Esophagus squamous epithelium (tissue), 5 donors: ENCODE measurements at places on chromosomes 6 and 20. TPM values are rescaled to one million over a fixed set of nuclear protein-coding genes. Genes with fewer than 3 reads are reported as not detected.

DNA sequence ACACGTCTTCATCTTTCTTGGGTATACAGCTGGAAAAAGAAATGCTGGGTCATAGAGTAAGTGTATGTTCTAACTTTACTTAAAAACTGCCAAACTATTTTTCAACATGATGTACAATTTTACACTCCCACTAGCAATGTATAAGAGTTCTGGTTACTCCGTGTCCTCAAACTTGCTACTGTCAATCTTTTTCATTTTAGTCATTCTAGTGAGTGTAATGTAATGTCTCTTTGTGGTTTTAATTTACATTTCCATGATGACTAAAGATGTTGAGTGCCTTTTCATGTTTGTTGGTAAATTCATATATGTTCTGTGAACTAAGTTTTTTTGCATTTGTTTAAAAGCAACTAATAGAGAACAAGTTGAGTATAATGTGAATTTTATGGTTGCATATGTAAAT, 43.9 kb downstream of the ATG5 start:
- no peak for DNase-seq

DNA sequence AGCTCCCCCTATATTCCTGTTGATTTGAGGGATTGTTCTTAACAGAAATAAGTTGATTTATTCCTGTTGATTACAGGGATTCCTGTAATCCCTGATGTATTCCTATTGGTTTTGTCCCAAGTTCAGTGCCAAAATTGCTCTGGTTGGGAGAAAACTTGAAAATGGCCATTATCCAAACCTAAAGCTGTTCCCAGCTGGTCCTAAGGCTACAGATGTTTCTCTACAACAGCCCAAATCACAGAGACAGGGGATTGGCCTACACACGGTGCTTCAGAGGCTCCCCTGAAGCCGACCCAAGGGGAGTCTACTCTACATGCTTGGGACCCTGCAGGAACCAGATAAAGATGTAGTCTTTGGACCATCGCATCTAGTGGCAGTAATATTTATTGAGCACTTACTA, 99.0 kb upstream of the AKAP12 start:
- DNase-seq = no peak

DNA sequence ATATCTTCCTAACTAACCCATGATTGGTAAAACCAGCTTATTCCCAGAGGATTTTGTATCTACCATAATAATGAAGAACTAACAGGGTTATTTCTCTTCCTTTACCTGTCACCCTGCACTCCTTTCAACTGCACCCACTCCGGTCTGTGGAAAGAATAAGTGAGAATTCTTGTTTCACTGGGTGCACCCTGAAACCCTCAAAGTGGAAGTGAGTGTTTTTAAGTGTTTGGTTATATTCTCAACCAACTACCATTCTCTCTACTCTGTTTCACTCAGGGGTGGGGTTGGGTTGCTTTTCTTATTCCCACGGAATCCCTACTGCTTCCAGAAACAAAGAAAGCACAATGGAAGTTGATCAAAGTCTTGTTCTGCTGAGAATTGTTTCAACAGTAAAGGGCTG, 42.6 kb upstream of the KHDRBS2 start:
- DNase-seq = no peak

DNA sequence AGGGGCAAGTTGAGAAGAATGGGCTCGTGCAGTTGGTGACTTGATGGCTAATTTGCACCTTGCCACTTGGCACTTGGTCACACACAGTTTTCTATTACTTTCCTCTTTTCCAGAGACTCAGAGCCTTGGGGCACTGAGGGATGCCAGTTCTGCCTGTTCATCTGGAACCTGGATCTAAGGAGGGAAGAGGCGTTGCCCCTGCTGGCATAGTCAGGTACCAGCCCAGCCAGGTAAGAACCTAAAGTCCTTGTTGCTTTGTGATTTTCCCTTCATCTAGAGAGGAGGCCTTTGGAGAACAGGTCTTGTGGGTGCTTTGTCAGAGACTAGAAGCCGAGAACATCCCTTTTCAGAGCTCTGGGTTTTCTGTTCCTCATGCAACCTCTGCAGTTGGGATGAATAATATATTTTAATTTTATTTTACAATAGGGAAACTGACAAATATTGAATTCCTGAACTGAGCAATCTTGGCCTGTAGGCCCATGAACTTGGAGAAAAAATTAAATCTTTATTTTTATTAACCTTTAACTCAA, 11.4 kb downstream of the SYTL3 start:
- no peak for DNase-seq

GRCh38 chr20:52828199-52828598, 144.0 kb upstream of the TSHZ2 start:
- no peak for DNase-seq

DNA sequence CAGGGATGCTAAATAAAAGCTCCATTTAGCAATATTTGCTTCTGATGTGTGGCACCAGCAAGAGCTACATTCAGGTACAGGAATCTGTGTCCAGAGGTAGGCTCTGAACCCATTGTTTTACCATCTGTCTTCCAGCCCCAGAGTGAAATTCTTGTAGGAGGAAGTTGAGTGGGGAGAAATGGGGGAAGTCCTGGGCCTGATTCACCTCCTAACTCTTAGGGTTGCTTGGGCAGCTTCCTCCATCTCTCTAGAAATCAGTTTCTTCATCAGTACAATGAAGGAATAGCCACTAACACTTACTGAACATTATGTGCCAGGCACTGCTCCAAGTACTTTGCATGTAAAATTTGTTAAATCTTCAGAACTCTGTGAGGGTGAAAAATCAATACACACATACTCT, 35.1 kb upstream of the TSPYL1 start:
- DNase-seq = no peak

DNA sequence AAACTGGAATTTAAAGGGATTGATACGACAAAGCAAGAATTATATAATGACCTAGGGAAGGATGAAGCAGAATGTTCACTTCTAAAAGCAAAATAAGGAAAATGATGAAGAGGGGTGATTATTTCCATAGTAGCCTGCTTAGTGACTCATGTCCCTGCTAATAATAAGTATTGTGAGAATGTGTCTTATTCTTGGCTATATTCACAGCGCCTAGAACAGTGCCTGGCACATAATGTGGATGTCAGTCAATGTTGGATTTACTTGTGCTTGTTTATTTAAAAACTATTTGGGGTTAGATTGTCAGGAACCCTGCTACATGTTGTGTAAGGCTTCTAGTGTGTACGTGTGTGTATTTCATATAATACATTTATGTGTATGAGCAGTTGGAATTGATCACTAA, 85.1 kb downstream of the ZFAND3 start:
- DNase-seq = no peak

- DNase-seq = no peak
Measured at GRCh38 chr6:122887941-122888340, 98.9 kb downstream of the SMPDL3A start.

GRCh38 chr6:133314947-133315346, 73.8 kb downstream of the EYA4 start:
- DNase-seq = no peak

DNA sequence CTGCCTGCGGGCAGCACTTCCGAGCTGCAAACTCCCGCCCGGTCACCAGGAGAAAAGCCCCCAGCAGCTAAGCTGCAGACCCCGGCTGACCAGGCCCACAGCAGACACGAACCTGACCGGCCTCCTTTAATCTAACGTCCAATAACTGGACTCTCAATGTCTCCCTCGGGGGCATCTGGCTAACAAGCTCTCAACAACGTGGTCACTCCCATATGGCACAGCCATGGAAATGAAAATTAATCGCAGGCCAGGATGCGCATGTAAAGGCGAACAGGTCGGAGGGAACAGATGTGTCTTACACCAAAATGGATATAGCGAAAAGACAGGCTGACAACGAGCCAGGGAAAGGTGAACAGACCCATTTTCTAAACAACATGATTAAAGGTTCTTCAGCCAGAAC, 44.4 kb upstream of the SMOC2 start:
- DNase-seq = no peak

DNA sequence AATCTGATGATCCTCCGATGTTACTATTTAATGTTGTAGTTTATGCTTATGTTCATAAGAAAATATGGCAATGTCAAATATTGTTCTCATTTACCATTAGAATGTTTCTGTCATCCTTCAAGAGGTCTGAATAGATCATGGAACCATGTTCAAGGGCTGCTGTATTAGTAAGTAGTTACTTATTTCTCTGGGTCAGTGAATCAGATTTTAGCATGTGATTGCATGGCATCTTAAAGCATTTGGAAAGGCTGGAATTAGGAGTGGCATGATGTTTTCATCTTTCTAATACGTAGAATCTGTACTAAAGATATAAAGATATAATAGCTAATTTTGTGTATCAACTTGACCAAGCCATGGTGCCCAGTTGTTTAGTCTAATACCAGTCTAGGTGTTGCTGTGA, 40.5 kb upstream of the NKX2-4 start:
- no peak for DNase-seq

DNA sequence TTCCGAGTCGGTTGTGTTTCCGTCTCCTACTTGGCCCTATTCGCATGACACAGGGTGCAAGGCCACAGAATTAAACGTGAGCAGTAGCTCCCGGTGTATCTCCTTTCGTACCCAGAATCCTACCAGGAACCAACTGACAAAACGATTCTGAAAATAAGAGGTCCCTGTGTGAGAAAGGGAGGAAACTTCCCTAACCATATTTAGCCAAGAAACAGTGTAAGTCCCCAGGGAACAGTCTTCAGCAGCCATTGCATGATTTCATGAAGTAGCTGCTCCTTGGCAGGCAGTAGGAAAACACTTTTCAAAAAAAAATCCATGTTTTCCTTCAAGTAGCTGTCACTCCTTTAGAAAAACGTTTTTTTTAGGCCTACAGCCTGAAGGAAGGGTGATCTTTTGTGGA, 46.9 kb downstream of the PDE10A start:
- DNase-seq = no peak

DNA sequence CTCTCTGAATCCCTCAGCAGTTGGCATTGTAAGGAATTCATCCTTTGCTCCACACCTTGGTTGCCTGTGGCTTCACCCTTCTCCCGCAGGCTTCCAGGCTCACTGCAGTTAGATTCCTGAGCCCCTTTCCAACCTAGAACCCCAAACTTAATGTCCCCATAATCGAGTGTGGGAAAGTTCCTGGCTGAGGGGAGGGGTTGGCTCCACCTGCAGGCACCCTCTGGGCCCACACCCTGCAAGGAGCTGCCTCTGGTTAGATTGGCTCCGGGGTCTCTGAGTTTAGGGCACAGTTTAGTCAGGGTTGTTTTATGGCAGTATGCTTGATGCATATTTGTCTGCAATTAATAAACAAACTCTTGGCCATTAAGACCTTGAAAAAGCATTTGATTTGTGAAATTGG, 63.4 kb downstream of the MTHFD1L start:
- no peak for DNase-seq

GRCh38 chr6:16205377-16206144, 32.8 kb upstream of the GMPR start:
- no peak for DNase-seq

DNA sequence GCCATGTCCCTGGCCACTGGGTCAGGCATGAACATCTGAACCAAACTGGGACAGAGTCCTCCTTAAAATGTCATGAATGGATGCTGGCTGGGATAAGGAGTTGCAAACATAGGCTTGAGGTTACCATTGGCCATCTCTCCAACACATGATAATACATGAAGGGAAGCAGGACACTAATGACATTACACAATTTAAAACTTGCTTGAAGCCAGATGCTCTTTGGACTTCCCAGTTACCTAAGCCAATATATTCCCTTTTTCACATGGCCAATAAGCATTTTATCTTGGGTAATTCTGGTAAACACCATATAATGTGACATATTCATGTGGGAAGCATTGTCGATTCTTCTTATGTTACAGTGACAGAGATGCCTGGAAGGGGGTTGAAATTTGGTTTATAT, 148.0 kb upstream of the PLN start:
- no peak for DNase-seq

DNA sequence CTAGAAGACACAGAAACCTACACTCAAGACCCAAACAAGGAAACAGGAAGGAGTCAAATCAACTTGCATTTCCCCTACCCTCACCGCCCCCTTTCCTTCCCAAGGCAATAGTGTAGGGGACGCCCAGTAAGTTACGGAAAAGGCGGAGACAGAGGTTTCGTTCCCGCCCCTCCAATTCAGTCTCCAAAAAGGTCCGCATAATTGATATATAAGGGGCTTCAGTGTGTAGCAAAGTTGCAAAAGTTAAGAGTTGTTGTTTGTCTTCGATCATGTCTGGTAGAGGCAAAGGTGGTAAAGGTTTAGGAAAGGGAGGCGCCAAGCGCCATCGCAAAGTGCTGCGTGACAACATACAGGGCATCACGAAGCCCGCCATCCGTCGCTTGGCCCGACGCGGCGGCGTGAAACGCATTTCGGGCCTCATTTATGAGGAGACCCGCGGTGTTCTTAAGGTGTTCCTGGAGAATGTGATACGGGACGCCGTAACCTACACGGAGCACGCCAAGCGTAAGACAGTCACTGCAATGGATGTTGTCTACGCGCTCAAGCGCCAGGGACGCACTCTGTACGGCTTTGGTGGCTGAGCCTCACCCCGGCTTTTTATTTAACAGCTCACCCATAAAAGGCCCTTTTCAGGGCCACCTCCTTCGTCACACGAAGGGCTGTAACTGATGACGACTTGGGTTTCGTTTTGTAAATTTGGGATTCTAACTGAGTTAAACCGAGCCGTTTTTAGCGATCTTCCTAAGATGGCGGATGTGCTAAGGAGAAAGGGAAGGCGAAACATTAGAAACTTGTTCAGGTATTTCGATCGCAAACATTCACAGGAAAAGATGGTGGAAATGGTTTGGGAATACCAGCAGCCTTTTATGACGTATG, 124.6 kb upstream of the BTN3A2 start:
- no peak for DNase-seq

- peak; percentile 23 for DNase-seq
Measured at GRCh38 chr6:13302751-13303667, 25.3 kb downstream of the TBC1D7 start.

- DNase-seq = no peak
Measured at GRCh38 chr6:116390581-116390980, 19.8 kb downstream of the DSE start.

The ME1 gene
- total RNA-seq = 21.4 TPM

The KIFC1 gene
- 9.6 TPM for total RNA-seq

The CNR1 gene
- 7.2 TPM for total RNA-seq

The OTOR gene
- total RNA-seq = not detected

The NKAIN4 gene
- total RNA-seq = not detected

The VGLL2 gene
- total RNA-seq = not detected

The PARD6B gene
- 5.3 TPM for total RNA-seq

The TBXT gene
- not detected for total RNA-seq

The LZTS3 gene
- total RNA-seq = 1.1 TPM

The VSTM2L gene
- total RNA-seq = 0.83 TPM

The ARMC12 gene
- not detected for total RNA-seq
